ENCODE measurements at places on chromosomes 1 and 21.

- DNase-seq = no peak
Observed at GRCh38 chr1:215002471-215002870, 80.1 kb upstream of the KCNK2 start.

DNA sequence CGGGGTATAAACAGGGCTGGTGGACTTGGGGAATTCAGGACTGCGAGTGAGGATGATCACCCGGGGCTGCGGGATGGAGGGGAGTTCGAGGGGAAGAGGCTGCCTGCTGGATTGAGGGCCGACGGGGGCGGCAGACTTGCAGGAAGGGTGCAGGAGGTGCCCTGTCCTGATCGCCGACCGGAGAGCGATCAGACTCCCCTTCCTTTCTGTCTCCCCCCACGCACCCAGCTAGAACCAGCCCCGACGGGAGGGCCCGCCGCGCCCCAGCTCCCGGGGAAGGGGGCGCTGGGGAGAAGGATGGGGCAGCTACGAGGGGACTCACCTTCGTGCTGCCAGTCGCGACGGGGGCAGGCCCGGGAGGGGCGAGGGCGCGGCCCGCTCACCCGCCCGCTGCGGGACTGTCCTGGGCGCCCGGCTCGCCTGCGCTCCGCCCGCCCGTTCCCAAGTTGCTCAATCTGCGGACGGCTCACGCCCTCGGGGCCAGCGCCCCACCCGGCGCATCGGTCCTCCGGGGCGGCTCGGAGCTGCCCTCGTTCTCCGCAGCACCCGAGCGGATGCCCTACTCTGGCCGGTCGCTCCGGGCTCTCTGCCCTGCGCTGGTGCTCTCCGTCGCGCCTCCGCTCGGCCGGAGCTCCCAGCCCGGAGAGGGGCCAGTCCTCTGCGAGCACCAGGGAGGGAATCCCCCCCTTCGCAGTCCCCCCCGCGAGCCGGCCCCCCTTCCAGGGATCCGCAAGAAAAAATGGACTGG lies at the start of gene RSPO1:
Gene RSPO1 (minus strand): TSS at position 649 of the 748 bp plus-strand sequence. CDS start 5,231 bp downstream, outside the sequence.
- no peak for DNase-seq

- DNase-seq = no peak
Observed at GRCh38 chr1:30125021-30125820, 598.2 kb downstream of the MATN1 start.

- no peak for DNase-seq
Observed at GRCh38 chr1:54645806-54646676, 4.5 kb downstream of the MROH7 start.

- no peak for DNase-seq
Observed at GRCh38 chr1:41712695-41713094, 206.0 kb downstream of the HIVEP3 start.

- no peak for DNase-seq
Observed at GRCh38 chr1:171997936-171998335, 156.6 kb downstream of the DNM3 start.

- DNase-seq = no peak
Observed at GRCh38 chr1:166933140-166933539, 42.2 kb downstream of the ILDR2 start.

- no peak for DNase-seq
Observed at GRCh38 chr21:34732388-34732821, 63.6 kb downstream of the CLIC6 start.

GRCh38 chr1:31989964-31990363 lies 23.7 kb upstream of the KHDRBS1 start:
- no peak for DNase-seq

- DNase-seq = no peak
Observed at GRCh38 chr1:206839006-206839560, 26.3 kb upstream of the IL20 start.

DNA sequence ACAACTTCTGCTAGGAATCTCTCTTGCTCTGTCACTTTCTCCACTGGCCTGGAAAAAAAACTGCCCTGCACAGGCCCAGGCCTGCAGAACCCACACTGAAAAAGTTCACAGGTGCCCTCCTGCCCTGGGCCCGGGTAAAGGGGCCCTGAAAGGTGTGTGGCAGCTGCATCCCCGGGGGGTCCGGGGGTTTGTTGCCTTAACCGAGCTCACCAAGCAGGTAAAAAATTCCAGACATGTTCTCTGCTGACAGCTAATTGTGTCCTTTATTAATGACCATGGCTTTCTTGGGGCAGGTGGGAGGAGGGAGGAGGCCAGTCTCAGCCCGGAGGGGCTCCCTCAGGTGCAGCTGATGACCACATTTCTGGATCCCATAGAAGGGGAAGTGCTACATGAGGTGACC lies 122.9 kb downstream of the LACTBL1 start:
- no peak for DNase-seq

DNA sequence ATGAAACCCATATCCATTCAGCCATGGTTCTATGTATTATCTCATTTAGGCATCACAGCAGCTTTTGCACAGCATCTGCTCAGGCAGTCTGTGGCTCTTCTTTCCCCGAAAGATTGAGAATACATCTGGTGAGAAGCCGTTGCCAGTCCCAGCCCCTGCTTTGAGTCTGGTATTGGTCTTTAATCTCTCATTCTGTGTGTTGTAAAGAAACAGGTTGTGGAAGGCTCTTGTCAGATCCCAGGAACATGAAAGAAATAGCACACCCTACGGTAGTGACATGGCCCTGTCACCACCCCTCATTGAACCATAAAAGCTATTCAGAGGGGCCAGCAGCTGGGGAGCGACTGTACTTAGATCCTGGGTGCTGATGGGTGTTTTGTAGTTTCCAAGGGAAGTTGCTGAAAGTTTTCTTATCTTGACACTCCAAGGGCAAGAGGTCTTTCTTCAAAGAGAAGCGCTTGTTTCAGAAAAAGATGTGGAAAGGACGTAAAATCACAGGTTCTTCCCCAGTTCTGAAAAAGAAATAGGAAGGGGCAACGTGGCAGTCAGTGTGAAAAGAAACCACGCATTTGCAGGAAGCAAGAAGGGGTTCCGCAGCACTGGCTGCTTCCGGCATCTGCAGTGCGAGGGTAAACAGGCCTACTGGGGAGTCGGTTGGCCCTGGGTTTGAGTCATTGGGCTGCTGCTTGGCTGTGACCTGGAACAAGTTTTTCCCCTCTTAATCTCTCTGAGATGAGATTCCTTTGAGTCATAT lies 145.0 kb downstream of the DHRS3 start:
- DNase-seq = peak; percentile 76

GRCh38 chr1:60847391-60847790 lies 235.0 kb upstream of the NFIA start:
- no peak for DNase-seq

GRCh38 chr1:78351551-78352216 lies 139.1 kb upstream of the PTGFR start:
- DNase-seq = no peak

Measured in activated CD4-positive, alpha-beta memory T cell treated with anti-CD3 and anti-CD28 coated beads, Interleukin-2, amount 10 ng/mL, durations not matched to agents 7 days and 5 days (primary cell).